ENCODE measurements at places on chromosomes 2 and 18. TPM values are rescaled to one million over a fixed set of nuclear protein-coding genes. Genes with fewer than 3 reads are reported as not detected.

DNA sequence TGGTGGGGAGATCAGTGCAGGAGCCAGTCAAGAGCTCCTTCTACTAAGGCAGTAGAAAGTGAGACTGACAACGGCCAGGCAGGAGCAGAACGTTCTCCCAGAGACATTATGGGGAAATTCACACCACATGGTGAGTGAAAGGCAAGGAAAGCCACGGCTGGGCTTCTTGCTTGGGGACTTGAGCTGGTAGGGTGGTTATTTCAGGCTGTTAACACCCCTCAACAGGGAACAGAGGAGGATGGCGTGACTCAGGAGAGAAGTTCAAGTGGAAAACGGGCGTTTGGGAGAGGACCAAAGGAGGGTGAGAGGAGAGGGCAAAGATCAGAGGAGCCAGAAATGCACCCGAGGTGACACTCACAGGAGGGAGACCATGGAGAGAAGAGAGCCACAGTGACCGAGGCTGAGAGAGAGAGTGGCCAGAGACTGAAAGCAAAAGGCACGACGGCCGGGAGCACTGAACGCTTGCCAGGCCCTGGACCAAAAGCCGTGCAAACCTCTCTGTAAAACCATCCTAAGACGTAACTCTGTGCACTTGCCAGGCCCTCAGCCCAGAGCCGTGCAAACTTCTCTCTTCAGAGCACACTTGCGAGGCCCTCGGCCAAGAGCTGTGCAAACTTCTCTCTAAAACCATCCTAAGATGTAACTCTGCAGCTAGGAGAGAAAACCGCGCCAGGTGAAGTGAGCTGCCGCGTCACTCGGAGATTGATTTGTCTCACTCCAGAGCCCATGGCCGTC lies 7.7 kb downstream of the TPO start:
- no peak for DNase-seq

- DNase-seq = no peak
Observed at GRCh38 chr2:102422910-102423309, at the start of gene IL18RAP. Gene IL18RAP, plus strand, starts transcription at chr2:102423160. Its CDS starts 118 bp downstream, at chr2:102423278.

DNA sequence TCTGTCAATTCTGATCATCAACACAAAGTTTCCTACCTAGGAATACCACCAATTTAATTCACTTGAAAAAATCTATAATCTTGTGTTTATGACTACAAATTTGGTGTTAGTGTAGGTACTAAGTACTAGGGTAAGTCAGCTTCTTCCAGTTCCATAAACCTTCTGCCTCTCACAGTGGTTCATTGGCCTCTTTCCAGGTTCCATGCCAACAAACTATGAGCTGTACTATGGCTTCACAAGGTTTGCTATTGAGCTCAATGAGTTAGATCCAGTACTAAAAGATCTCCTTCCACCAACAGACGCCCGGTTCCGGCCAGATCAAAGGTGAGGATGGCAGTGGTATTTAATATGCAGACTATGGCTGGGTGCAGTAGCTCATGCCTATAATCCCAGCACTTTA lies 58.8 kb downstream of the PRKRA start:
- no peak for DNase-seq

- DNase-seq = no peak
Observed at GRCh38 chr2:60959501-60959900, 58.0 kb upstream of the PEX13 start.

- no peak for DNase-seq
Observed at GRCh38 chr2:42504364-42505230, 10.8 kb upstream of the KCNG3 start.

- no peak for DNase-seq
Observed at GRCh38 chr18:53799134-53799533, 425.3 kb downstream of the MBD2 start.

- no peak for DNase-seq
Observed at GRCh38 chr18:46723856-46724415, 32.9 kb downstream of the ST8SIA5 start.

DNA sequence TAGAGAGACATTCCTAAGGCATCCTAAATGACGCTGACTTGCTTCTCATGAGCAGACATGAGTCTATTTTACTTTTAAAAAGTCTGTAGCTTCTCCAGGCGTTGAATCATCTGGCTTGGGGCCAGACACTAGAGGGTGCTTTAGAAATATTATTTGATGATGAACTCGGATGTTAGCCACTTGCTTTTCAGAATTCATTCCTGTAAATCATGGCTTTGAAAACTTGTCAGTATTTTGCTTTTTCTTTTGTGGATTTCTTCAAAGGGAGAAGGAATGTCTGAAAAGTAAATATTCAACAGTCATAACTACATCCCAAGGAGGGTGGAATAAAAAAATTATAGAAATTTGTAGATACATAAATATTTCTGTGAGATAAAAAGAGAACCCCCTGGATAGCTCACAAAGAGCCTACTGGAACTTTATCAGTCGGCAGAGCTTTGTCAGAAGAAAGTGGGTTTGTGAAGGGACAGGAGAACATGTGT lies 370.8 kb downstream of the OSR1 start:
- peak; percentile 76 for DNase-seq

DNA sequence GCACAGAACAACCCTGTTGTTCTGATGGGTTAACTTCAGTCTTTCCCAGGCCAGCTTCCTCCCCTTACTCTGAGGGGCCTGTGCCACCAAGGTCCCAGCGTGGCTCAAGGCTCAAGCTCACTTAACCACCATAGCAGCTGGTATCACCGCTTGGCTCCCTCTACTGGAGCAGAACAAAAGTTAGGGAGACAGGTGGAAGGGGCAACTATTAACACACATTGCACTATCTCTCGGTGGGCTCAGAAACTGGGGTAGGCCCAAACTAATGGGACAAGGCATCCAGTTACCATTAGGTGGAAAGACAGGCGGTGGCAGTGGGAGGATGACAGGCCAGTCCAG lies 88.7 kb upstream of the ATL2 start:
- DNase-seq = no peak

- DNase-seq = no peak
Observed at GRCh38 chr2:9020267-9020666, 16.8 kb upstream of the MBOAT2 start.

Gene C2orf78
- total RNA-seq = not detected

DNA sequence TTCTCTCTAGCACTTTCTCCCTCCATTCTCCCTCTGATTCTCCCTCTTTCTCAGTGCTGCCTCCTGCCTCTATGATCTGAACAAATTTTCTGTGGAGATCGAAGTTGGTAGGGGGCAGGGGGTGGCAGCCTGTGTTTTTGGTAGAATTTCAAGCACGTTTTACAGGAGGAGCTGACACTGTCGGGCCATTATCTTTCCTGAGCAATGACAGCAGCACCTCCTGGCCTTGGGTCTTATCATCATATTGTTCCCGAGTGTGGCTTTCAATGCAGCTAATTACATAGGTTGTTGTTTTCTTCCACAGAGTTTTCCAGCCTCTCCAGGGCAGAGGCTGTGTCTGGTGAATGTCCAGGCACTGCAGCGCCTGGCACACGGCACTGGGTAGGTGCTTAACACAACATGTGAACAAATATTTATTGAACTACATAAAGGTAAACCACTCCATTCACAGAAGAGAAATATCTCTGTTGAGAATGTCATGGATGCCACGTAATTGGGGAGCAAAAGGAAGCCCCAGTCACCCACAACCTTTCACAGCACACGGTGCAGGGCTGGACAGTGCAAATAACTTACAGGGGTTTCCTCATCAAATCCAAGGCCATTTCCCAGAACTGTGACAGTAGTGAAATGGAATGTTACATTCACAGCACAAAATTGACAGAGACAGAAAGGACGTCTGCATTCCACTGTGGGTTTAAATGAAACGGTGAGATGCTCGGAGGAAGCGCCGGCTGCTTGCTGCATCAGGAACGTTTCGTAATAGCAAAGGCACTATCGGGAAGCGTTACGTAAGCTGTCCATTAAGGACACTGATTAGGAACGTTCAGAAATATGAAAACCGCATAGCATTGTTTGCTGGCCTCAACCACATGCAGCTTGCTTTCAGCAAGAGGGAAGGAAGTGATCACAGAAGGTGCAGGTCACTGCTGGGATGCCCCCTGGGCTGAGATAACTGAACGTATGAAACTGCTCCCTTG lies 6.5 kb upstream of the KCNG2 start:
- peak; percentile 51 for DNase-seq

GRCh38 chr2:237581751-237582746 lies 8.5 kb downstream of the RAB17 start:
- DNase-seq = peak; percentile 70

DNA sequence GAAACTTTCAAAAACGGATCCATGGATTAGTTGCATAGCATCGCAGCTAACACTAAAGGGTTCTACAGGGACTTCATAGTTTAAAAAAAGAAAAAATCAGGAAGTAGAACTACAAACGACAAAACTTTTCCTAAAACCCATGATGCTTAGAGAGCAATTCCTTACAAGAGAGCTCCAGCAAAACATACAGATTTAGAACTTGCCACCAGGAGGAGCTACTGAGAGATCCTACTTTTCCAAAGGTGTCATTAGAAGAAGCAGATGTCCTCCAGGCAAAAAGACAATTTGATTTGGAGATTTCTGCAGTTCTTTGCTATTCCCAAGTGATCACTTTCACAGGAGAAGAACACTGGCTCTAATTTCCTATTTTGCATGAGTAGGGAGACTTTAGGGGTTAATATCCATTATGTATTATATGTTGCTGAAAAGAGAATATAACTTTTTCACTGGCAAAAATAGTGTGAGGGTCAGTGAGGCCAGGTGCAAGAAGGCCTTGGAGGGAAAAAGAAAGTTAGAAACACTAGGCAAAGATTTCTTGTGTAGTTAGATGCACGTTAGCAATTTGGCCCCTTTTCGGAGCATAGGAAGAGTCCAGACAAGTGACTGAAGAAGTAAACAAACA lies 436.2 kb downstream of the SUCLG1 start:
- DNase-seq = no peak

Gene DNAJC5G
- not detected for total RNA-seq

- no peak for DNase-seq
Observed at GRCh38 chr2:104050656-104051242, 803.2 kb upstream of the POU3F3 start.

DNA sequence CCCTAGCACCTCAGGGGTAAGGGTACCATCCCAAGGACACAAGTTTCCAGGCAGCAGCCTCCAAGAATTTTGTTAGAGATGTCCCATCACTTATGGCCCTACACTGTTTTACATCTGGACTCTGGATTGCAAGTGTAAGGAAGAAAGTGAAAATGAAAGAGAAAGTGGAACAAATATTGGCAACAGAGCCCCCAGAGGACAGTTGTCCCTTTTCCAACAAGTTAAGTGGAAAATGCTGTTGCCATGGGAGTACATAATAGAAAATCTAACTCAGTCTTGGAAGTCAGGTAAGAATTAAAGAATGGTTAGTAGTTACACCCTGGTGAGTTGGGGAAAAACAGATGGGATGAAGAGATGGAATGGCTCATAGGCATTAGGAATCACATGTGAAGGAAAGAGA lies 50.6 kb downstream of the TTC21B start:
- no peak for DNase-seq

Gene NTSR2
- 2.1 TPM for total RNA-seq

- DNase-seq = peak; percentile 100
Observed at GRCh38 chr2:69914164-69914949, 552 bp upstream of the MXD1 start.

All from tibial nerve (tissue), 4 donors.